ENCODE measurements at places on chromosomes 1 and 21. TPM values are rescaled to one million over a fixed set of nuclear protein-coding genes. Genes with fewer than 3 reads are reported as not detected.

GRCh38 chr1:177754603-177755002 lies 215.3 kb downstream of the SEC16B start:
- DNase-seq = no peak

DNA sequence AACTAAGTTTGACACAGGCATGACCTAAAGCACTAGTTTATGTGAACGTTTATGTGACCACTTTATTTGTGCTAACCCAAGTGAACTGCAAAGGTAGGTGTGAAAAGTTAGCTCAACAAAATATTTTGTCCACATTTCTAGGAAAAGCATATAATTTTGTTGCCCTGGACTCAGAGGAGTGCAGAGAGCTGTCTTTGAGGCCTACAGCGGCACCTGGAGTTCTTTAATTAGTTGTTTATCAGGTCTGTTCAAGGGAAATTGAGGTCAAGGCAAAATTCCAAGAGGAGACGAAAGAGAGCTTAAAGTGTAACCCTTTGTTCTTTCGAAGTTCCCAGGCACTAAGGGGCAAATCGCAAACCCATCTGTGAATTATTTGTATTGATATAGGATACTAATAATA lies 1.3 kb downstream of the GIPC2 start:
- no peak for DNase-seq

- no peak for DNase-seq
These were observed 126.6 kb downstream of the DISP1 start for GRCh38 chr1:222941425-222941824.

DNA sequence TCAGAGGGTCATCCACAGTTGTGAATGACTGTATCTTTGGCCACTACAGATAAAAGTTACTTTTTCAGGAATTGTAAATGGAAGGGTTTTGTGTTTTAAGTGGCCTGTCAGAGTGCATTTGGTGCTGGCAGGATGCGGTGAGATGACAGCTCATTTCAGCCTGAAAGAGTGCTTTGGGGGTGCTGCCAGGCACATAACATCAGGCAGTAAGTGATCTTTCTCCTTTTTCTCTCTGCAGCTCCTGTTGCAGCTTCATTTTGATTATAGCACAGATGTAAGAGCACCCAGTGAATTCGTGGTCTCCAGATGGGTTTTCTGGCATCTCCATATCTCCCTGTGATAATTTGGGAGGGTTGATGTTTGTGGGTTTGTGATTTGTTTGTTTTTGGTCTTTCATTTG lies 14.8 kb upstream of the FAM163A start:
- DNase-seq = no peak

DNA sequence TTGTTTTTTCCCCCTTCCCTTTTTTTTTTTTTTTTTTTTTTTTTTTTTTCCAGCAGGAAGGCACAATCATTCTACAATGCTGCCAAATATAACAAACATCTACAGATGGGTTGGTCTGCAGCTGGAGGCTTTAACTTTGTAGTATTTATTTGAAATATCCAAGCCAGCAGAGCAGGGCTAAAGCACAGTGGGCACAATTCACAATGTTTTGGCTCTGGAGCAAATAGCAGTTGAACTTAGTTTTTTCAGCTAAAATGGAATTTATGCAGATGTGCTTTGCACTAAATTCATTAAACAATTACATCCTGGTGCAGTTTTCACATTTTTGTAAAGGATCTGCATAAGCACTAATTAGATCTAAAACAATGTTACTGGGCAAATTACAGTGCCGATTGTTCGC lies 39.8 kb upstream of the ZBTB18 start:
- no peak for DNase-seq

GRCh38 chr21:42191696-42192595 lies 27.0 kb upstream of the ABCG1 start:
- peak; percentile 70 for DNase-seq

- no peak for DNase-seq
These were observed 143.5 kb upstream of the ESRRG start for GRCh38 chr1:216866714-216867113.

GRCh38 chr21:36010801-36011200 lies 49.5 kb downstream of the SETD4 start:
- no peak for DNase-seq

DNA sequence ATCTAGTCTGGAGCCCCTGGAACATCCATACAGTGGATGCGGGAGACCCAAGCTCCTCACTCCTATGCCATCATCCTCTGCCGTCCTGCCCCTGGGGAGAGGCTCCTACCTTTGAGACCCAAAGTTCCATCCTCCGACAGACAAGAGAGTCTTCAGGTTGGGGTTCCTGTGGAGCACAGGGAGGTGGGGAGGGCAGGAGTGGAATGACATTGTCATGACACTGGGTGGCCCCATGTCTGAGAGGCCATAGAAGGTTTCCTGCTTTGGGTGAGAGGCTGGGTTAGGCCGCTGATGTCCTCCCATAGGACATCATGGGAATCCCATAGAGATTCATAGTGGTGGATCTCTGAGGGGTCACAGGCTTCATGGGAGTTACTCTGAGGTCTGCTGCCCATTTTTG lies 2.0 kb downstream of the CHI3L1 start:
- no peak for DNase-seq

TENT5C gene
- total RNA-seq = 0.05 TPM

Measured in osteocyte (in vitro differentiated cells).